ENCODE measurements at places on chromosomes 1 and 21.

GRCh38 chr1:26053718-26054560 is 8.0 kb upstream of the SLC30A2 start:
- DNase-seq, result no peak

DNA sequence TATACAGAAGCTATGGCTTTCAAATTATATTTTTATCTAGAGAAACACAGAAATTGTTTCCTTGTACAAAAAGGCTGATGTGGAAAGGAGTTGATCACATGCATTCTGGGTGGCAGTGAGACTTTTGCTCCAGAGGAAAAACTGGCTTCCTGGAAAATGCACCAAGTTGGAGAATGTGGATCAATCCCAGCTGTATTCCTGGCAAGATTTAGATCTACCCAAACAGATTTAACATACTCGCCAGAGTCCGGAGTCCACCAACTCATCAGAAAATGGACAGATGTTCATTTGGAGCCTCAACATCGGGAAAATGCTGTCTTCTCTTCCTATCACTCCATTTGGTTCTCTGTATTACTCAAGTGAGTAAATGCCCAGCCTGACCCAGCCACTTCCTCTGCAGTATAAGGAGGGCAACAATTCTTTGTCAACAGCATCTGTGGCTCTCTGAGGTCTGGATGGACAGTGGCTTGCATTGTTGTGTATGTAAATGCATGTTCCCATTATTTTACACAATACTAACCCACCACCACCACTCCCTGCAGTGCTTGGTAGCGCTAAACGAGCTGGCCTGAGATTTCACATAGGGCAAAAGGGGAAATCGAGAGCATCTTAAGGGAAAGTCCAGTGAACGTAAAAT is 226.2 kb upstream of the IRF2BP2 start:
- DNase-seq, result no peak

- no peak for DNase-seq
Measured at GRCh38 chr1:170032531-170033280, 41.8 kb downstream of the KIFAP3 start.

GRCh38 chr1:184621260-184621659 is 133.4 kb downstream of the EDEM3 start:
- no peak for DNase-seq

DNA sequence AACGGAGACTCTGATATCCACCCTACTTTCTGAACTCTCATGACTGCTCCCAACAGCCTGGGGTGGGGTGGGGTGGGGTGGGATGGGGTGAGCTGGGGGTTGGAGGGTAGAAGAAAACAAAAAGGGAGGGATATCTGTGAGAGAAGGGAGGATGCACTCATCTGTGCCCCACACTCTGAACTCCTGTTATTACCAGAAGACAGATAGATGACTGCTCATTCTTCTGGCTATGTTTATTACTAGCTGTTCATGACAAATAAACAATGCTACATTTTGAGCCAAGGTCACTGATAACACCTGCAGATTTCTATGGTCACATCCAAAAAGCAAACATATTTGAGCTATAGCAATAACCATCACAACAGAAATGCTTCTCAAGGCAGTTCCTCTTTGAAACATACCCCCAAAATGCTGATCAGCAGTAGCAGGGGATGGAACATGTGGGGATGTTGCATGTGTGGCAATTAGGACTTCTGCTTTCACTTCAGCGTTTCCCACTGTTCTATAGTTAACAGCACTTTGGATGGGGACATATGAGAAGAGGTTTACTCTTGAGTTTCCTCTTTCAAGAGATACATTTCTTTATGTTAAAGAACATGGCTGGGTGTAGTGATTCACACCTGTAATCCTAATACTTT is 43.3 kb downstream of the GPR3 start:
- no peak for DNase-seq

DNA sequence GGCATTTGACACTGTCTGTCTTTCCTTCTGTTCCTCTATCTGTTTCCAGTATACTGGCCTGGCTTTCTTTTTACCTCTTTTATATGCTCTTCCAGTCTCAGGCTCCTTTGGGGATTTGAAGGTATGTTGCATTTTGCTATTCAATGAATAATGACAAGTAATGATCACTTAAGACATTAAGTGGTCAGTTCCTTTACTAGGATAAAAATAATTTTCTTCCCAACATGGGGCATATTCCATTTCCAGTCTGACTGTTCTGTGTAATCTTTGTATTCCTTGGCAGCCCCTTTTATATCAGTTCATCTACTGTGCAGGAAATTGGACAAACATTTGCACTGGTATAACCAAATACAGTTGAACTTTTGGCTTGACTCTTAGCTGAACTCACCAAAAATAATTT is 15.6 kb downstream of the METTL18 start:
- no peak for DNase-seq

- DNase-seq, result no peak
Measured at GRCh38 chr1:5779608-5780323, 212.5 kb downstream of the NPHP4 start.

GRCh38 chr1:100722221-100722620 is 2.7 kb downstream of the VCAM1 start:
- DNase-seq, result no peak

- no peak for DNase-seq
Measured at GRCh38 chr1:36951761-36952160, 82.6 kb downstream of the GRIK3 start.

DNA sequence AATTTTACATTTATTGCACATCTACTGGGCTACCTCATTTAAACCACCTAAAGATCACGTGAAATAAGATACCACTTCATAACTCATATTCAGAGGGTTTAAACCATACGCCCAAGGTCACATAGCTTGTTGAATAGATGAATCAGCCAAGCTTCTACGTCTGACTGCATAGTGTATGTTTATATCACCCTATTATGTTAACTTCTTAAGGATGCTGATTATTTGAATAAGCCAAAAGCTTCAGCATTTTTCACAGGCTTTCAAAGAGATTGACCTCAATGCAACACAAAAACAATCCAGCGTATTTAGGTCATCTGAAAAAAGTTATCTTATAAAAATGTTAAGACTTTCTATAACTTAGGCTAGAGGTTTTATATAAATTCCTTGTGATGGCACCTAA is 373.8 kb downstream of the TGFB2 start:
- DNase-seq, result peak; percentile 88

- DNase-seq, result no peak
Measured at GRCh38 chr1:237411621-237412020, 369.6 kb downstream of the RYR2 start.

DNA sequence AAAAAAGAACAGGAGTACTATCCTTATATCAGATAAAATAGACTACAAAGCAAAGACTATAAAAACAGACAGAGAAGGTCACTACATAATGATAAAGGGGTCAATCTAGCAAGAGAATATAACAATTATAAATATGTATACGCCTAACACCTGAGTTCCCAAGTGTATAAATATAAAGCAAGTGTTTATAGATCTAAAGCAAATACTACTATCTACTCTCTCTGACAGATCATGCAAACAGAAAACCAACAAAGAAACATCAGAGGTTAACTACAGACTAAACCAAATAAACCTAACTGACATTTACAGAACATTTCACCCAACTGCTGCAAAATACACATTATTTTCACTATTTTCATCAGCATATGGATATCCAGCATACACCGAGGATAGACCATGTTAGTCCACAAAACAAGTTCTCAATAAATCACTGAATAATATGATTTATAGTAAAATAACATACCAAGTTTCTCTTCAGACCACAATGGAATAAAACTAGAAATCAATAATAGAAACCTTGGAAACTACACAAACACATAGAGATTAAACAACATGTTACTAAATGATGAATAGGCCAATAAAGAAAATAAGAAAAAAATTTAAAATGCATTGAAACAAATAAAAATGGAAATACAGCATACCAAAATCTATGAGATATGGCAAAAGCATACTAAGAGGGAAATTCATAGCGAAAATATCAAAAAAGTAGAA is 22.7 kb downstream of the UCHL5 start:
- no peak for DNase-seq

GRCh38 chr1:89576013-89576412 is 51.4 kb downstream of the LRRC8B start:
- no peak for DNase-seq

- DNase-seq, result no peak
Measured at GRCh38 chr1:147924813-147925212, 3.4 kb upstream of the GPR89B start.

DNA sequence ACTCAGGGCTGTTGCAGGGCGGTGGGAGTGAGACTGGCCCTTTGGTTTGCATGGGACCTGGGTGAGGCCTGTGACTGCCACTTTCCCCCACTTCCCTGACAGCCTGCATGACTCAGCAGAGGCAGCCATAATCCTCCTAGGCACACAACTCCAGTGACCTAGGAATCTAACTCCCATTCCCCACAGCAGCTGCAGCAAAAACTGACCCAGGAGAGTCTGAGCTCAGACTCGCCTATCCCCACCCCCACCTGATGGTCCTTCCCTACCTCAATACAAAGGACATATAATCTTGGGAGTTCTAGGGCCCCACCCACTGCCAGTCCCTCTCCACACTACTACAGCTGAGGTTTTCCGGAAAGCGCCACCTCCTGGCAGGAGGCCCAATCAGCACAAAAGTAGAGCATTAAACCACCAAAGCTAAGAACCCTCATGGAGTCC is 26.7 kb downstream of the NDC1 start:
- DNase-seq, result no peak

GRCh38 chr1:11908095-11908675 is 18.0 kb downstream of the KIAA2013 start:
- DNase-seq, result peak; percentile 90

DNA sequence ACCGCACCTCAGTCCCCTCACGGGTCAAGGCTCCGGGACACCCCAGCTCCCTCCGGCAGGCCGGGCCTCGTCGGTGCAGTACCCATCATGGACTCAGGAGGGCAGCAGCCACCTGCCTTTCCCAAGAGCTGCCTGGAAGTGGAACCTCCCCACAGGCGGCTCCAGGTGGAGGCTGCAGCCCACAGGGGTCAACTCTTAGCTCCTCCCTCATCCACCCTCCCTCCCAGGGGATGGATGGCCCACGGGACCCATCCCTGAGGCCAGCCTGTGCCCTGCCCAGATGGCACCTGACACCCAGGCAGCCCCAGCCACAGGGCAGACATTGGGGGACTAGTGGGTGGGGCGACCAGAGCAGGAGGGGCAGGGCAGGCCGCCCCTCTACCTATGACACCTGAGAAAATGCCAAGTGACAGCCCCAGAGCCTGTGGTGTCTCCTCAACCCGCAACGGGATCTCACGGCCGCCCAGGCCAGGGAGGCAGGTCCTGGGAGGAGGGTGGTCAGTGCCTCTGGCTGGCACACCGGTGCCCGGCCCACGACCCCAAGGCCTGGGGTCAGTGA is 1.2 kb upstream of the ARHGEF16 start:
- no peak for DNase-seq

GRCh38 chr1:164265232-164265631 is 293.8 kb upstream of the PBX1 start:
- DNase-seq, result no peak

DNA sequence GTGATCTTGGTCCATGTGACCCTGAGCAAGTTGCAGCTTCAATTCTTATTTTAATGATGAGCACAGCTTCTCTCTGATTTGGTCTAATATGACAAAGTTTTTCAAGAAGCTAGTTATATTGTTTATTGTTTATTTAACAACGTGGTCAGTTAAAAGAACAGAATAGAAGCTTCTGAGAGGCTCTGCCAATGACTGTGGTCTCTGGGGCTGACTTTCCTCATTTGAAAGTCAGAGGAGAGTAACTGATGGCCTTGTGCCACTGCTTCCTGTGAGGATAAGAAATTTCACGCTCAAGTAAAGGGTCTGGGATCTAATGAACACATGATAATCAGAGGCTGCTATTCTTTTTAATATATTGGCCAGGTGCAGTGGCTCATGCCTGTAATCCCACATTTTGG is 7.3 kb downstream of the HHIPL2 start:
- DNase-seq, result no peak

DNA sequence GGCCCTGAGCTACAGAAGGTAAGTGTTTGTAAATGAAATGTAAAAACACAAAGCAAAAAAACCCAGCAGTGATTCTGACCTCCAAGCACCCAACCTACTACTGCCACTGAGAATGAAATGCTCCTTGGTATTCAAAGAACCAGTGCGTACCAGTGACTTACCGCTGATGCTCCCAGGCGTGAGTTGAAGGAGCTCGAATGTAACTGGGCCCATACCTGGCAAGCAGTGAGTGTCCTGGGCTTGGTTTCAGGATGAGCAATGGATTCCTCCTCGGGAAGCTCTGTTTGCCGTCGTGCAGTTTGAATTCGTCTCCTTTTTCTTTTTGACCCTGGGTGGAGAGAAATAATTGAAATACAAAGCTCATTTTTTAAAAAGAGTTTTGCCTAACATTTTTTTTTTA is 121.9 kb downstream of the ATG4C start:
- no peak for DNase-seq

- DNase-seq, result no peak
Measured at GRCh38 chr1:64194168-64195080, 9.0 kb upstream of the UBE2U start.

- peak; percentile 50 for DNase-seq
Measured at GRCh38 chr1:204072931-204073836, at the start of gene SOX13. TSS of gene SOX13 (plus strand) at chr1:204073115. CDS start at chr1:204112916, 39,801 bp downstream.

DNA sequence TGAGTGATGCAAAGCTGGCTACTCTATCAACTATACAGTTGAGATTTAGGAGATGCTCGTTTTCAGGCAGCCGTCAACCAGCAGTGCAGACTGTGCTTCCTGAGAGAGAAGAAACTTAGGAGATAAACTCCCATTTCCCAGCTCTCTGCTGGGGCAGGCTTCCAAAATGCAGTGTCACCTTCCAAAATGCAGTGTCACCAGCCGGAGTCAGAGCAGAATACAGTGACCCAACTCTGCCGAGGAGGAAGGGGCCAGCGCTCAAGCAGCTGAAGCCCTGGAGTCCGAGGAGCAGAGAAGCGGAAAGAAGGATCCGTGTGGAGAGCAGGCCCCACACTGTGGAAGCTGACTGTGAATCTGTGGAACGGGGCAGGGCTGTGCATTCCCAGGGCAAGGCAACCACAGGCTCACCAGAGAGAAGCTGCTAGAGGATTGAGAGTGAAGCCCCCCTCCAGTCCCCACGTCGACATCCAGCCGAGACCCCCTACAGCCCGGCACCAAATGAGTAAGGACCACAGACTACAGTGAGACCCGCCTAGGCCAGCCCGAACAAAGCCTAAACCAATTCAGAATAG is 703 bp upstream of the KRTAP12-1 start:
- DNase-seq, result no peak

GRCh38 chr21:37232274-37233018 is 34.7 kb downstream of the VPS26C start:
- no peak for DNase-seq

DNA sequence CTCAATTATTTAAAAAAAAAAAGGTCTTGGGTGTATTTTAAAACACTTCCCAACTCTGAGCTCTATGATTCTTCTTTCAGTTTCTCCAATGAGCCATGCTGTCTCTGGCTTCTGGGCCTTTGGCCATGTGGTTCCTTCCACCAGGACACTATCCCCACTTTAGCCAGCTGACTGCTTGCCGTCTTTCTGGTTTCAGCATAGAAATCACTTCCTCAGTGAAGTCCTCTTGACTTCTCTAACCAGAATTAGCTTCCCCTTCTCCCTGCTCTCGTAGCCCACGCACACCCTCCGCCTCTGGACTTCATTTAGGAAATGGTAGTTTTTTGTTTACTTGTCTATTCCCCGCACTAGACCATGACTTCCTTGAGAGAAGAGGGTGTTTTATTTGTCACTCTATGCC is 1.1 kb upstream of the DIO1 start:
- no peak for DNase-seq

- peak; percentile 73 for DNase-seq
Measured at GRCh38 chr1:8985915-8986813, 40.1 kb downstream of the SLC2A7 start.

- DNase-seq, result no peak
Measured at GRCh38 chr21:36852864-36853263, 113.6 kb downstream of the HLCS start.

GRCh38 chr1:209509039-209509438 is 74.5 kb upstream of the CAMK1G start:
- DNase-seq, result no peak

GRCh38 chr21:29146726-29147125 is 16.3 kb downstream of the MAP3K7CL start:
- DNase-seq, result no peak
